ENCODE measurements at places on chromosomes 13 and 19.

DNA sequence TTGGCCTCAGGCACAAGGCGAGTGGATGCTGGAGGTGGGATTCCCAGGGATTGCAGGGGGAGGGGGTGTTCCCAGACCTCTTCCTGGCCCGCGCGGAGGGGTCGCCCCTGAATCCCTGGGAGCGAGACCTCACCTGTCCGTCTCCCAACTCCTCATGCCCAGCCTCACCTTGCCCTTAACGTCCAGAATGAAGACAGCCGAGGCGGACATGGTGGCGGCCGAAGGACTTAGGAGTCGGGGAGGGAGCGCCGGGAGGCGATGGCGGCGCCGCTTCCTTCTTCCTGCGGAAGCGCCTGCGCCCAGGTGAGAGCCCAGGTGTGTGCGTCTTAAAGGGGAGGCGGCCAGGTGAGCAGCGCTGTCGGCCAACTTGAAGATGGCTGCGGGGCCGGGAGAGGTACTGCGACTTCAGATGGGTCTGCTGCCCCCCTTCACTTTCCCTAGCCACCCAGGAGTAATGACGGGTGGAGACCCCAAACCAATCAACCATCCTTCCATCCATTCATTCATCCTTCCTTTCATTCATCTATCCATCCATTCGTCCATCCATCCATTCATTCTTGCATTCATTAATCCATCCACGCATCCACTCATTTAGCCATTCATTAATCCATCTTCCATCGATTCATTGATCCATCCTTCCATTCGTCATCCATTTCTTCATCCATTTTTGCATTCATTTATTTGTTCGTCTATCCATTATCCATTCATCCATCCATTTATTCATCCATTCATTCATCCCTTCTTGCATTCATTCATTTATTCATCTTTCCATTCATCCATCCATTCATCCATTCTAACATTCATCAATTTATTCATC, at the start of gene AP1M2:
AP1M2 (minus strand) TSS at position 291 of the 817 bp plus-strand sequence; CDS start at position 210, 81 bp downstream.
- no peak for DNase-seq

- no peak for DNase-seq
Measured at GRCh38 chr13:98940325-98941001, 37.4 kb downstream of the DOCK9 start.

DNA sequence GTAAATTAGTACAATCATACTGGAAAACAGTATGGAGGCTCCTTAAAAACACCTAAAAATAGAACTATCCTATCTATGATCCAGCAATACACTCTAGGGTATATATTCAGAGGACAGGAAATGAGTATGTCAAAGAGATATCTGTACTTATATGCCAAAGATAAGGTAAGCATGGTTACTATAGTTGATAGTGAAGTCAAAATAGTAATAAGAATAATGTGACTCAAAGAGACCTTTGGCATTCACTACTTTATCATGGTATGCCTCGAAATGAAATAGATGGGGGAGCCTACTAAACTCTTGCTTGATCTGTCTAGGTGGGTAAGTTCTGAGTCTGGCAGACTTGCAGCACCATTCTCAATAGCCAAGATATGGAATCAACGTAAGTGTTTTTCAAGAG, 30.3 kb downstream of the FXYD5 start:
- DNase-seq = no peak

GRCh38 chr19:16040642-16041041, 35.7 kb upstream of the TPM4 start:
- DNase-seq = no peak

GRCh38 chr13:23776698-23777574, 112.3 kb downstream of the MIPEP start:
- DNase-seq = no peak

DNA sequence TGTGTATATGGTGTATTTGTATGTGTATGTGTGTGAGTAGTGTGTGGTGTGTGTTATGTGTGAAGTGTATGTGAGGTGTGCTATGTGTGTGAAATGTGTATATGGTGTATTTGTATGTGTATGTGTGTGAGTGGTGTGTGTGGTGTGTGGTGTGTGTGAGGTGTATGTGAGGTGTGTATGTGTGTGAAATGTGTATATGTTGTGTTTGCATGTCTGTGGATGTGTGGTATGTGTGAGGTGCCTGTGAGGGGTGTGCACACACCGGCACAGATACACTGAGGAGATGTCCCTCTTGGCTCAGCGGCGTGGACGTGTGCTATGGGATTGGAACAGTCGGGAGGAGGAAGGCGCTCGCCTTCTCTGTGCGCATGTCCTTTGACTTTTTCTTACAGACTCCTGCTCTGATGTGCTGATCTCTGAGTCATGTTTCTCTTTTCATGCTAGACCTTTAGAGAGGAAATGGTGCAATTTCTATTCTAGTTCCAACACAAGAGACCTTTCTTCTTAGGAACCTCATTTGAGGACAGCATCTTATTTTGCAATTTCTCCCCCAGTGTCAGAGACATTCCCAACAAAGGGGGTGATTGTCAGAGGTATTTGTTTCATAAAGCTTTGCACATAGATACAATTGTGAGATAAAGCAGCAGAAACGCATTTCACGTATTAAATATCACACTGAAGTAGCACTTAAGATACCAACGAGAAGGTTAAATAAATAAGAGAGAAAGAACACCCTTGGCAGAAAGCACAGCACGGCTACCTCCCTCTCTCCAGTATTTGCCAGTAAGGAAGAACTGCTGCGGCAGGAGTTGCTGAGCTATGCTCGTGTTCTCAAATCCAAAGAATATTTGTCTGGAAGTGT, 11.3 kb upstream of the TNFRSF19 start:
- no peak for DNase-seq

DNA sequence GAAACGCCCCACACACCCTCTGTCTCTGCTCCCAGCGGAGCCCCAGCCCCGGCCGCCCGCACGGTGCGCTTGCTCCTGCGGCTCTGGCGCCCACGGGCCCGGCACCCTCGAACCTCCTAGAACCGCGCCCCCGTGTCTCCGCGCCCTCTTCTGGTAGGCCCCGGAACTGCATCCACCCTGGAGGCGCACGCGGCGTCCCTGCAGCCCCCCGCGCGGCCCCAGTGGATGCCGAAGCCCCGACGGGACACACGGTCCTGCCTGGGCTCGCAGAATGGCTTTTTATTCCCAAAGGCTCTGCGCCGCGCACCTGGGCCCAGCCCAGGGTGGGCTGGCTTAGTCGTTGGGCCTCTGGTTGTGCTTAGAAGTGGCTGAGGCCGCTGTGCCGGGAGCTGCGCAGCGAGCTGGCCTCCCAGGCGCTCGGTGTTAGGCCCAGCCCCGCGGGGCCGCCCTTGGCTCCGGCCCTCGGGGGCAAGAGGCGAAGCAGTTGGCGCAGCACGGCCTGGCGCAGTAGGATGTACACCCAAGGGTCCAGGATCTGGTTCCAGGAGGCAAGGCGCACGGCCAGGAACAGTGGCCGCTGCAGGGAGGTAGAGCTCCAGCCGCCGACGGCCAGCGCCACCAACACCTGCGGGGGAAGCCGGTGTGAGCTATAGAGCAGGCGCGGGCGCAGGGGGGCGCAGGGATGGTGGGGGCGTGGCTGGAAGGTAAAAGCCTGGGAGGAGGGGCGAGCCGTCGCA, 2.8 kb downstream of the PTGER1 start:
- peak; percentile 95 for DNase-seq

- no peak for DNase-seq
Measured at GRCh38 chr19:33118643-33119042, 13.3 kb upstream of the WDR88 start.

DNA sequence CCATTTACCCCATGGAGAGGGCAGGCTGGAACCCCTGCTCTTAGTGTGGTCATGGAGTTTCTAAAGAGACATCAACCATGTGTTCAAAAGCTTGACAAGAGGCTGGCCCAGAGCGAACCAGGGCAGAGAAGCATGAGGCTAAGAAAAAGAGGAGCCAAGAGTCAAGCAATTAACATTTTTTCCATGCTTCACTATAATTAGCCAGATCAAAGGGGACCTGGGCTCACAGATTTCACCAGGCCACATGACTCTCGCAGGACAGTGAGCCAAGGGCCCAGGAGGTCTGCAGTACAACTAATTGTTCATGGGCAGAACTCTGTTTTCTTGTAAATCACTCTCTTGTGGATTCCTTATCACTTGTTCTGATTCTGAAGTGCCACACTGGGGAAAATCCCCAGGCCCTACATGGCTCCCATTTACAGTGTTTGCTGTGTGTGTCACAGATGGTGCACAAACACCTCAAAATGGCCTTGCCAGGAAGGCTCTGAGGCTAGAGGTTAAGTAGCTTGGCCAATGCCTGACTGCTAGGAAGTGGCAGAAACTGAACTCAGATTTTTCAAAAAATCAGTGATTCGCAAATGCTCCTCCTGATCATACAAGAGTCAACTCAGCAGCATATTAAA, 101.2 kb downstream of the LHFPL6 start:
- DNase-seq = no peak

DNA sequence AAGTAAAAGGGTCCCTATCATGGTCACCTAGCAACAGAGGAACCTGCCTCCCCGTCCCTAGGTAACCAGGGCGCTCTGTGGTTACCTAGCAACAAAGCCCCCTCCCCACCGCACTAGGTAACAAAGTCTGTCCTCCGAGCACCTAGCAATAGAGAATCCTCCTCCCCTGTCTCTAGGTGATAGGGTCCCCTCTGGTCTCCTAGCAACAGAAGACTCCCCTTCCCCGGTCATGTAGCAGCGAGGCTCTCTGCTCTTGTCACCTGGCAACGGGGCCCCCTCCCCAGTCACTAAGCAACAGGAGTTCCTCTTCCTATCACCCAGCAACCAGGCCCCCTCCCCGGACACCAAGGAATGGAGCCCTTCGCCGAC, 307 bp downstream of the JOSD2 start:
- DNase-seq = peak; percentile 58

GRCh38 chr19:55590617-55591016, 8.7 kb downstream of the FIZ1 start:
- DNase-seq = no peak

DNA sequence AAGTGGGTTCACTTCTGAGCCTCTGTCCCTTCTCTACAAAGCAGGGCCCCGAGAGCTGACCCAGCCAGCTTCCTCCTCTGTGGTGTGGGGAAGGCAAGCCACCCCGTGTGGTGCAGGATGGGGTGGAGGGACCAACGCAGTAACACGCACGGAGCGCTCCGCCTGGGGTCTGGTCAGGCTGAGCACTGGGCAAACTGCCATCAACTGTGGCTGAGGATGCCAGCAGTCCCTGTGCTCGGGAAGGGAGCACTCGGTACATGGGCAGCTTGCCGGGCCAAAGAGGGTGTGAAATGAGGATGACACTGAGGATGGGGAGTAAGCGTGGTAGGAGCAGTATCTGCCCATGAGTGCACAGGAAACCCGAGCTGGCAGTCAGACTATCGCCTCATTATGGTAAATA, 7.6 kb upstream of the GMIP start:
- DNase-seq = peak; percentile 21

GRCh38 chr19:50485284-50485955, 8.8 kb upstream of the GARIN5A start:
- DNase-seq = no peak

GRCh38 chr13:73054712-73055111, 4.1 kb upstream of the KLF5 start:
- no peak for DNase-seq

GRCh38 chr13:35165205-35165604, 223.1 kb downstream of the NBEA start:
- no peak for DNase-seq

DNA sequence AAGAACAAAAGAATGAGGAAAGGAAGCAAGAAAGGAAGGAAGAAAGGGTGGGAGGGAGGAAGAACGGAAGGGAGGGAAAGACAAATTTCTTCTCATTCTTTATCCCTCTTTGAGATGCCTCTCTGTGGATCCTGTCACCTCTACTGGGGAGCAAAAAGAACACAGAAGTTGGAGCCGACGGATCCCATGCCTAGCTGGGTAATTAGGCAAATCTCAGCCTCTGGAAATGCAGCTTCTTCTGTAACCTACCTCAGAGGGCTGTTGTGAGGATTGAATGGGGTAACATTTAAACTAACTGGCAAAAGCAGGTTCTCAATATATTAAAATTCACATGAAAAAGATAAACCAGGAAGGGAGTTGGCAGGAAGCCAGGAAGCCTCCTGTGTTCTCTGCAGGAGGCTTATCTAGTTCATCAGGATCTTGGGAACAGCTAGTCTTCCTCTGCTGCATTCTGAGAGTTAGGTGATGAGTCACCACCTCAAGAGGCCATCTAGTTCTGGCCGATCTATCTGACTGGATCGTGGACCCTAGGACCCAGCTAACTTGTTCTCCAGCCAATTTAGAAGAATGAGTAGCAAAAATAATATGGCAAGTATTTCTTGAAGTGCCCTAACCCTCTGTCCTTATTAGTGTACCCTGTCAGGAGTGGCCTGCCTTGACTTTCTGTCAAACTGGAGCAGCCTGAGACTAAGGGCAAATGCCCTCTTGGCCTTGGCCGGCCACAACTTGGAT, 15.2 kb upstream of the CPB2 start:
- no peak for DNase-seq

DNA sequence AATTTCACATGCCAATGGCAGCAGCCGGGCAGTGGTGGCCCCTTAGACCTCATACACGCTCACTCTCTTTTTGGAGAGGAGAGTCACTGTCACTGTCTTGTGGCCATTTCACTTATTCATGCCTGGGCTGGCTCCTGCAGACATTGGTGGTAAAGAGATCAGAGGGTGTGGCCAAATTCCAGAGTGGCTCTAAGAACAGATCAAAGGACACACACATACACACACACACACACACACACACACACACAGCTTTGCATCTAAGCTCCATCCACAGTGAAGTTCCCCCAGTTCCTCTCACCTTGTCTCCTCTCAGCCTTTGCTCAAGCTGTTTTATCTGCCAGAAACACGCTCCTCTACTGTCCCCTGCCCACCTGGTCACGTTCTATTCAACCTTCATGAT, 46.5 kb upstream of the KPNA3 start:
- no peak for DNase-seq

GRCh38 chr19:23075031-23075733, 41.6 kb upstream of the ZNF730 start:
- peak; percentile 83 for DNase-seq

DNA sequence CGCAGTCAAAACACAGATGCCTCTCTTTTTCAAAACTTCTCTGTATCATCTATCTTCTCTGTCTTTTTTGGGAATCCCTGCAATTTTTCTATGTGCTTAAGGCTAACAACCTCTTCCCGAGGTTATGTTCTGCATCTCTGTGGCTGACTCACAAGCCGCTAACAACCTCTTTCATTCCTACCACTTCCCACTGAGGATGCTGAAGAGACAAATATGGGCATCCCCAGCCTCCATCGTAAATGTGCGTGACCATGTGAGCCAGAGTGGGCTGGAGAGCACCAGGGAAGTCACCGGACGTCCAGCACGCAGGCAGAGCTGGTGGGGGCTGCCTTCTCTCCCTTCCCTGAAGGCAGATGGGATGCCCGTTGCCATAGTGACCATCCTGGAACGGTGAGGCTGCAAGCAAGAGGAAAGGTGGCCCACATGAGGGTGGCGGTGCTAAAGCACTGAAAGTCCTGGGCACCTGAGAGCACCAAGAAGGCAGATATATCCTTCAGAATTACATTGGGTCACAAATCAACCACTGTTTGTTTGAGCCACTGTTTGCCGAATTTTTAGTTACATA, 122.8 kb downstream of the SHISA2 start:
- DNase-seq = no peak

- DNase-seq = no peak
Measured at GRCh38 chr13:27201661-27202060, 30.1 kb upstream of the USP12 start.
